ENCODE measurements at places on chromosomes 2 and 18. TPM values are rescaled to one million over a fixed set of nuclear protein-coding genes. Genes with fewer than 3 reads are reported as not detected.

- DNase-seq, result no peak
These were observed 90.5 kb downstream of the NXPH2 start for GRCh38 chr2:138689705-138690104.

GRCh38 chr18:2878656-2879330 is 32.0 kb downstream of the EMILIN2 start:
- no peak for DNase-seq

GRCh38 chr2:63765117-63765516 is 76.6 kb upstream of the UGP2 start:
- DNase-seq, result no peak

GRCh38 chr2:202588647-202589581 is 45.9 kb upstream of the FAM117B start:
- DNase-seq, result no peak

DNA sequence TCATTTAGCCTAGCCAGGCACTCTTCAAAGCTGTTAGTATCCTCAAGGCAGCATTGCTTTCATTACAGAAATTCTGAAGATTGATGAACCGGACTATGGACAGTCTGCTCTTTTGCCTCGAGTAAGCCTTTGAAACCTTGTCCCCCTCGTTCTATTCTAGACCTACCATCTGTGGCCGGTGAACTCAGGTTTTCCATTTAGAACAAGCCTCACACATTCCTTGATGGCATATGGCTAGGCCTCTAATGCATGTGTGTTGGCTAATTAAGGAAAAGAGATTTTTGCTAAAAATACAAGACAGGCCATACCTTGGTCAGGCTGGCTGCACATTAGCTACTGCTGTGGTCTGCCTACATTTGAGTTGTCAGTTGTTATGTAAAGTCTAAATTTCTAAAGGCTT is 111.8 kb downstream of the CERS6 start:
- DNase-seq, result no peak

- no peak for DNase-seq
These were observed 111.3 kb downstream of the RIF1 start for GRCh38 chr2:151520976-151521375.

DNA sequence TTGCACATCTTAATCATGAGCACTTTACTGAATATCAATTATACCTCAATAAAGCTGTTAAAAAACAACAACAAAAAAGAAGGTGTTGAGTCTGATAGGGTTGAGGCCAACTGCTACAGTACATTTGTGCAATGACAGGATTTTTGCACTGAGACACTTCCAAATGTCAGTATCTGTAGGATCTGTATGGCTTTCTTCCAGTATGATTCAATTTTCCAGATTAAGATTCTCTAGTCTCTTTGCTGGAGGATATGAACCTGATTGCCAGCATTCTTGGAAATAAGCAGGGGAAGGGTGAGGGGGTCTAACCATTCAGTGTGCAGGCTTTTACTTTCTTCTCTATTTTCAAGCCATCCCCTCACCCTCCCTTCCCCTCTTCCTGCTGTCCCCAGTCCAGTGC is 85.1 kb downstream of the SEMA4F start:
- DNase-seq, result no peak

GRCh38 chr2:198774576-198774975 is 683.2 kb downstream of the SATB2 start:
- DNase-seq, result no peak

DNA sequence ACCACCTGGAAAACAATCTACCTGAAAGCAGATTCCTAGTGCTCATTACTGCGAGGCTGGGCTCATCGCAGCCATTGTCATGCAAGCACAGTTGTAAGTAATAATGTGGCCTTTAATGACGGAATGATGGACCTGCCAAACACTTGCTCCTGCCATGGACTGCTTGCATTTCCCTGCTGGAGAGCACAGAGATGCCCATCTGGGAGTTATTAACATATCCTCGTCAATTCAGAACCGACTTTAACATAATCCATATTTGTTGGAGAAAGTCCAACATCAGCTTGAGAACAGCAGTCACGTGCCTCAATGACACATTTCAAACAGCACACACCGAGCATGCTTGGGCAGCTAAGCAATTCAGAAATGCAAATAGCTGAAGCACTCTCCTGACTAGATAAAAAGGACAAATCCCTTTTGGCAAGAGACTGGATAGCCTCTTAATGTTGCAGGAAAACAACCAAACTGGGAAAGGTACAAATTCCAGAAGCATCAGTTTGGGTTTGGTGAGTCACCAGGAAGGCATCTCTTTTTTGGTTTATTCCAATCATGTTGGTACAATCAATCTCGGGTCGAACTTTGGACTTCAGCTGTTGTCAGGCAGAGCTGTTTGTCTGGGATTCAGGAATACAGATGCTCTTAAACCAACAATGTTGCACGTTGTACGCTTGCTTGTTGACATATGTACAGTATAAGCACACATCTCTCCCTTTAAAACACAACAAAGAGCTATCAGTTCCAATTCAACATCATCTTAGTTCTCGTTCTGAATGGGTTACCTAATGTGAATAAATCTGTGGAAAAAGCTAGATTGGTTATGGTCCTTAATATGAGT is 395.8 kb downstream of the LNPK start:
- DNase-seq, result no peak

- DNase-seq, result no peak
These were observed 7.3 kb downstream of the RPS27A start for GRCh38 chr2:55239656-55240222.

DNA sequence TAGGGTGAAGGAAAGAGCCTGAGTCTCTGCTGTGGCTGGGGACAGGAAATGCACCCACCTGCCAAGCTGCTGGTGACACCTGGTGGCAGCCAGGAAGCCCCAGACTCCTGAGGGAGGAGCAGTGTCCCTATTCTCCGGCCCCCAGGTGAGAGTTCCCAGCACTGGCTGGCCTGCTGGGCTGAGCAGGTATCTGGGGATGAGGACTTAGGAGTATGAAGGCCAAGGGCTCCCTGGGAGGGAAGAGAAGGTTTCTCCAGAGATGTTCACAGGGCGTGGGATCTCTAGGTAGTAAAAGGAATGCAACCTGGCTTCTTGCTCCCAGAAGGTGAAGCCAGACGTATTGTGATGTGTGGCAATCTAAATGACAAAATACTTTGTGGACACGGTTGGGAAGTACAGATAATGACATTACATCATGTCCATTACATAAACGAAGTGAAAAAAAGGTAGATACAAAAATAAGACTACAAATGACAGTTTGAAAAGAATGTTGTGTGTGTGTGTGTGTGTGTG is 75.8 kb upstream of the SLC1A4 start:
- DNase-seq, result no peak

SULT1C4 gene
- total RNA-seq, result 2.8 TPM

PAX3 gene
- total RNA-seq, result 0.48 TPM

SERPINB7 gene
- not detected for total RNA-seq

GRHL1 gene
- total RNA-seq, result 1.9 TPM

ANKRD29 gene
- 24.2 TPM for total RNA-seq

CCDC74A gene
- 4.4 TPM for total RNA-seq

TFCP2L1 gene
- total RNA-seq, result 0.29 TPM

CYP26B1 gene
- 5.1 TPM for total RNA-seq

TCF23 gene
- total RNA-seq, result 10.7 TPM

RUFY4 gene
- not detected for total RNA-seq

HNRNPA3 gene
- 166 TPM for total RNA-seq

SP140 gene
- 2.3 TPM for total RNA-seq
